Right atrium auricular region (tissue), 2 donors: ENCODE measurements at places on chromosomes 11 and 22.
A peak's percentile ranks its signal among the peaks of the same experiment; 100 is the strongest.

- H3K4me3 ChIP-seq = no peak overlapping the region
- no peak overlapping the region for H3K27ac ChIP-seq
- H3K36me3 ChIP-seq = no peaks in the 10 kb centered on the region
- peaks cover 10% of the 10 kb centered on the region for H3K4me1 ChIP-seq
Observed at GRCh38 chr11:8164746-8165145, 4.1 kb downstream of the RIC3 start.

GRCh38 chr11:83449338-83449913, 163.3 kb upstream of the CCDC90B start:
- H3K36me3 ChIP-seq = no peaks in the 10 kb centered on the region
- no peak overlapping the region for H3K27ac ChIP-seq
- no peak overlapping the region for H3K4me3 ChIP-seq
- no peaks in the 10 kb centered on the region for H3K27me3 ChIP-seq

DNA sequence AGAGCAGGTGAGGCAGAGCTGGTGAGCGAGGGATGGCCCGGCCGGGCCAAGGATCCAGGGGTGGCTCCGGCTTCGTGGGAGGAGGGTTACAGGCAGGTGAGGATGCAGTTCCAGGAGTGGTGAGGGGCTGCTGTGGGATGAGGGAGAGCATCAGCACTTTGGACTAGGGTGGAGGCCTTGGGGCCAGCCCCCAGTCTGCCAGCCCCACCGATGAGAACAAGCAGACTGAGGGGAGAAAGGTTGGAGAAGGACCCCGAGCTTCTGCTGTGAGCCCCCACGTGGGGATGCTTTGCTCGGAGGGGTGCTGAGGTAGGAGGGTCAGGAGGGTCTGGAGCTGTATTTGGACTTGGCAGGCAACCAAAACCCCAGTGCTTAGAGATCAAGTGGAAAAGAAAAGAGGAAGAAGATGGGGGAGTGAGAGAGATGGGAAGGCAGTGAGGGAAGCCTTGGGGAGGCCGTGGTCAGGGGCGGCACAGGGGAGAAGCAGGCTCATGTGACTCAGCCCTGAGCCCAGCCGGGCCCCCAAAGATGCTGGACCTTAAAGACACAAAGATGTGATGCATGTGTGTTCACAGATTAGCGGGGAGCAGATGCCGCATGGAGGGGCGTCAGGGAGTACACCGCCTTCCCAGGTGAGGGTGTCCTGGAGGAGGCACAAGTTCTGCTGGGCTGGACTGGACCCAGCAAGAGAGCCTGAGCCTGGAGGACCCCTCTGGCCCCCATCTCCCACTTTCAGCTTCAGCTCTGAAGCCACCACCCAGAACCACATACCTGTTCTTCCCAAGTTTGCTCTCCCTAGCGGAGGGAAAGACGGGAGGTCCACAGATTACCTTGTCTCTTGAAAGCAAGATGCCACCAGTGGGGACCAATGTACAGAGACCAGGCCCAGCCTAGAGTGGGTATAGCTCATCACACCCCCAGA, 91.3 kb downstream of the CDKN1C start:
- H3K27ac ChIP-seq = no peak overlapping the region
- no peaks in the 10 kb centered on the region for H3K36me3 ChIP-seq
- H3K27me3 ChIP-seq = no peaks in the 10 kb centered on the region
- no peaks in the 10 kb centered on the region for H3K4me1 ChIP-seq
- DNase-seq = no peak
- H3K4me3 ChIP-seq = no peak overlapping the region

GRCh38 chr22:23212061-23213021, 32.0 kb downstream of the BCR start:
- no peak for DNase-seq
- H3K27me3 ChIP-seq = no peaks in the 10 kb centered on the region
- H3K4me3 ChIP-seq = no peak overlapping the region
- H3K4me1 ChIP-seq = no peaks in the 10 kb centered on the region

DNA sequence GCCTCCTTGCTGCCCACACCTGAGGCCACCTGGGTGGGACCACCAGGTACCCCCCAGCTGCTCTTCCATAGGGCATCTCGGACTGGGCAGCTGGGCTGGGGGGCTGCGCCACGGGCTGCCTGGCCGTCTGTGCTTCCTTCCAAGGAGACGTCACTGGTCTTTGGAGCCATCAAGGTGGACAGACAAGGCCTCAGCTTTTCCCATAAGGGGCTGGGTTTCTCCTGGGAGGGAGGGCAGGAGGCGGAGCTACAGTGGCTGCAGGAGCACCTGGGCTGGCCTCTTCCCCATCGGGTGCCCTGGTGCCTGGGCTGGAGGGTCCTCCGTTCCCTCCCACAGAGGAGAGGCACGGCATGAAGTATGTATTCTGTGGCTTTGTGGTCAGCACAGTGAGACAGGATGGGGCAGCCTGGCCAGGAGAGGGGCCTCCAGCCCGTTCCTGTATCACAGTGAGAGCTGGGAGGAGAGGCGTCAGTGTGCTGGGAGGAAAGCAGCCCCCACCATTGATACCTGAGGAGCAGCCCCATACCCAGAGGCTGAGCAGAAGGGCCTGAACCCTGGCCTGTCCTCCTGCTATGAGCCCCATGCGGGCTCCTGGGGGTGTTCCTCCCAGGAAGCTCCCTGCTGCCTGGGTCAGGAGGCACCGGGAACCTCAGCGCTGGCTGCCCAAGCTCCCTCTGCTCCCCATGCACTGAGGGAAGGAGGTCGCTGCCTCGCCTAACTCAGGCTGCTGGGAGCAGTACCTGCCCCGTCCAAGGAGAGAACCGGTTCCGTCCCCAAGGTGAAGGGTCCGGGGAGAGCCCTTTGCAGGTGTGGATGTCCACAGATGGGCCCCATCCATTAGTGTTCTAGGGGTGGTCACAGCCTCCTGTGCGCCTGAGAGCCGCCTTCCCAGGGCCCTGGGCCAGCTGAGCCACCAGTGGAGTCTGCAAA, 1075.0 kb downstream of the BRD1 start:
- H3K4me3 ChIP-seq = no peak overlapping the region
- no peak overlapping the region for H3K27ac ChIP-seq
- H3K27me3 ChIP-seq = no peaks in the 10 kb centered on the region
- no peaks in the 10 kb centered on the region for H3K4me1 ChIP-seq

DNA sequence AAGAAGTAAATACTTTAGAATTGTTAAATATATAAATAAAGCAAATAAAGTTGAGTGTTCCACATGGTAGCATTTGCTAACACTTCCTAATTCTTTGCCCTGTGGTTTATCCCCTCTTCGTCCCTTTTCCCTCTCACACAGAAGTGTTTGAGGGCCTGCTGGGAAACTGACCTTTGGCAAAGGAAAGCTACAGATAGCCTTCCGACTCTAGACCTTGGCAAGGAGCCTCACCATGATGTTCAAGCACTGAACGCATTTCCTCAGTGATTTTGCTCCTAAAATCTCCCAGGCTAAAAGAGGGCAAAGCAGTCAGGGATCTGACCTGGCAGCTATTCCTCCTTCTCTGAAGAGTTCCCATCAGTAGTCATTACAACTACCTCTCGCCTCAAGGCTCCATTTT, 52.5 kb upstream of the HORMAD2 start:
- no peak overlapping the region for H3K27ac ChIP-seq
- H3K36me3 ChIP-seq = peaks cover 52% of the 10 kb centered on the region
- no peak for DNase-seq
- no peak overlapping the region for H3K4me3 ChIP-seq
- no peaks in the 10 kb centered on the region for H3K4me1 ChIP-seq

- no peaks in the 10 kb centered on the region for H3K36me3 ChIP-seq
- no peak overlapping the region for H3K27ac ChIP-seq
- no peaks in the 10 kb centered on the region for H3K4me1 ChIP-seq
- H3K27me3 ChIP-seq = no peaks in the 10 kb centered on the region
- H3K4me3 ChIP-seq = no peak overlapping the region
Observed at GRCh38 chr11:128921793-128922192, 20.9 kb downstream of the TP53AIP1 start.

- no peak for DNase-seq
- no peak overlapping the region for H3K27ac ChIP-seq
- H3K27me3 ChIP-seq = no peaks in the 10 kb centered on the region
- no peaks in the 10 kb centered on the region for H3K4me1 ChIP-seq
- no peaks in the 10 kb centered on the region for H3K36me3 ChIP-seq
Observed at GRCh38 chr22:28428271-28428670, 251.4 kb downstream of the TTC28 start.

- H3K27me3 ChIP-seq = no peaks in the 10 kb centered on the region
- no peak overlapping the region for H3K27ac ChIP-seq
- no peak for DNase-seq
- H3K4me1 ChIP-seq = no peaks in the 10 kb centered on the region
- H3K4me3 ChIP-seq = no peak overlapping the region
Observed at GRCh38 chr22:23122216-23122957, 19.4 kb downstream of the RSPH14 start.

GRCh38 chr11:100068116-100068515, 619.0 kb upstream of the ARHGAP42 start:
- H3K4me3 ChIP-seq = no peak overlapping the region
- no peak for DNase-seq
- no peaks in the 10 kb centered on the region for H3K4me1 ChIP-seq

DNA sequence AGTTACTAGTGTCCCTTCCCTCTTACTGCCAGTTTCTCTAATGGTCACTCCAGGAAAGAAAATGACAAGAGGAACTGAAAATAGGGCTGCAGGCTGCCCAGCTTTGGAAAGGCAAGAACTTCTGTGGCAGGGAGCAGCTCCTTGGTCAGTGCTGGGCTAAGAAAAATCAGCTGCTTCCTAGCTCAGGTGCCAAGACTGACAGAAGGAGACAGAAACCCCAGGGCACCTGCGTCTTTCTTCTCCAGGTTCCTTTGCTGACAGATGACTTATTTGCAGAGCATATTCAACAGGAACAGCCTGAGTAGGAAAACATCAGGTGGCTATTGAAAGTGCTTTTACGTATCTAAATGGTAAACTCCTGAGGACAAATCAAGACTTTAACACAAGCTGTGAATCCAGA, 25.4 kb downstream of the MAML2 start:
- H3K27ac ChIP-seq = no peak overlapping the region
- H3K4me1 ChIP-seq = peaks cover 90% of the 10 kb centered on the region
- no peak overlapping the region for H3K4me3 ChIP-seq
- no peaks in the 10 kb centered on the region for H3K36me3 ChIP-seq

DNA sequence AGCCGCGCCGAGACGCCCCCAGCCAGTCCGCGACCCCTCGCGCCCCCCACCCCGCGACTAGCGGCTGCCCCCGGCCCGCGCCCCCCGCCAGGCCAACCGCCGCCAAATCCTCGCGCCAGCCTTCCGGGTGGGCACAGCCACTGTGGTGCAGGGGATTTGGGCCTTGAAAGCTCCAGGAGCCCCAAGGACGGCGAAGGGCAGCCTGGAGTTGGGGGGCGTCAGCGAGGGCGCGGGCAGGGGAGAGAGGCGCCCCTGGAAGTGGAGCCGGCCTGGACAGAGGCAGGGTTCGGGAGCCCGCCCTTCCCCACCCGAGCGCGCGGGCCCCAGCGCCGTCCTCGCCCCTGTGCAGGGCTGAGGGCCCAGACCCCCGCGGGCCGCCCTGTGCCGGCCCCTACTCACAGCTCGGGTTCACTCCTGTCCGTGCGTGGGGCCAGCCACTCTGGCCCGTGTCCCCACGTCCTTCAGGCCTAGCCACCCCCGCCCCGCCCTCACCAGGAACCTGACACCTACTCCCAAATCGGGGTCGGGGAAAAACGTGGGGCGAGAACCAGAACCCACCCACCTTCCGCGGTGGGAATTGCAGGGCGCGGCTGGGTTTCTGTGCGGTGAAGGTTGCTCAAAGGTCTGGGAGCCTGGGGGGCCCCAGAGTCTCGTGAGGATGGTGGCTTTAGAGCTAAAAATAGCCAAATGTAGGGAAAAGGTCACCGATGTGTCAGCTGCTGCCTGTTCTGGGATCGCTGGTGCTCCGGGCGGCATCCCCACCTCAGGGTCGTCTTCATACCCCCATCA, at the start of gene CPT1B:
TSS of gene CPT1B (minus strand) at position 441 of the 789 bp plus-strand sequence. CDS start 512 bp downstream, outside the sequence.
- H3K27me3 ChIP-seq = no peaks in the 10 kb centered on the region
- no peaks in the 10 kb centered on the region for H3K4me1 ChIP-seq
- H3K4me3 ChIP-seq = peak within 1 kb of the TSS; percentile 69
- no peak for DNase-seq
- peak within 1 kb of the TSS; percentile 96 for H3K27ac ChIP-seq

DNA sequence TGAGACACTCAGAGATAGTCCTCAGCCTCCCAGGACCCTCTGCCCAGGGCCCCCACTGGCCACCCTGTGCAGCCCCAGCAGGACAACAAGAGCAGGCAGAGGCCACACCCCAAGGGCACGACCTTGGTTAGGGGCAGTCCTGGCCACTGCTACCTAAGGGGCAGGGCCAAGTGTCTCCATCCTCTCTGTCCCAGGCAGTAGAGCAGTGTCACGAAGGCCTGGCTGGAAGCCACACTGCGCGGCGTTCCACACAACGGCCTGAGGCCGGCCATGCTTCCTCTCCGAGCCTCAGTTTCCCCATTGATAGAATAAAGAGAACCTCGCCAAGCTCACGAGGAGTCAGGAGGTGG, 1074.3 kb downstream of the BRD1 start:
- no peaks in the 10 kb centered on the region for H3K4me1 ChIP-seq
- no peaks in the 10 kb centered on the region for H3K36me3 ChIP-seq
- H3K27me3 ChIP-seq = no peaks in the 10 kb centered on the region
- H3K27ac ChIP-seq = no peak overlapping the region
- H3K4me3 ChIP-seq = no peak overlapping the region
- DNase-seq = peak; percentile 44

- no peaks in the 10 kb centered on the region for H3K36me3 ChIP-seq
- H3K27me3 ChIP-seq = no peaks in the 10 kb centered on the region
- no peak overlapping the region for H3K4me3 ChIP-seq
- H3K27ac ChIP-seq = no peak overlapping the region
- no peak for DNase-seq
- peaks cover 15% of the 10 kb centered on the region for H3K4me1 ChIP-seq
Observed at GRCh38 chr11:10091314-10092045, 202.5 kb downstream of the SBF2 start.

- H3K4me1 ChIP-seq = peaks cover 12% of the 10 kb centered on the region
- no peaks in the 10 kb centered on the region for H3K36me3 ChIP-seq
- no peaks in the 10 kb centered on the region for H3K27me3 ChIP-seq
- DNase-seq = no peak
Observed at GRCh38 chr11:32331098-32331497, 104.2 kb downstream of the WT1 start.

- no peak for DNase-seq
- H3K4me1 ChIP-seq = peaks cover 14% of the 10 kb centered on the region
- no peaks in the 10 kb centered on the region for H3K36me3 ChIP-seq
- no peaks in the 10 kb centered on the region for H3K27me3 ChIP-seq
Observed at GRCh38 chr11:69135420-69136363, 20.0 kb upstream of the SMIM38 start.

GRCh38 chr11:71370895-71371673, 77.1 kb downstream of the DHCR7 start:
- DNase-seq = no peak
- H3K27me3 ChIP-seq = no peaks in the 10 kb centered on the region
- H3K4me3 ChIP-seq = no peak overlapping the region

DNA sequence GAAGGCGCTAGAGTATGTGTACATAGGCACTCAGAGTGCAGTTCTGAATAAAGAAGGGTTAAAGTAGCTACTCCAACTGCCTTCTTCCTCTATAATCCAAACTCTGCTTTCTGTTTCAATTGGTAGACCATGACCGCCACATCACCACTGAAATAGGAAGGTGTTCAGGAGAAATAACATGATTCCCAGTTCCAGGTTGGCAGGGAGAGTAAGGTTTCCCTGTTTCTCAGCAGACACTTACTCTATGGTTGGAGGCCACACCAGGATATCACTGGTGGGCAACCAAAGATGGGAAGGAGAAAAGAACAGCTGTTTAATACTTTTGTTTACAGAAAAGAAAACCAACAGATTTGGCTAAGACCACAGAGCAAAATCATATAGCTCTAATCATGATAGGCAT, 37.9 kb downstream of the PAK1 start:
- H3K4me3 ChIP-seq = no peak overlapping the region
- no peaks in the 10 kb centered on the region for H3K27me3 ChIP-seq
- no peaks in the 10 kb centered on the region for H3K4me1 ChIP-seq
- H3K27ac ChIP-seq = no peak overlapping the region

- no peak for DNase-seq
- no peaks in the 10 kb centered on the region for H3K27me3 ChIP-seq
- H3K4me3 ChIP-seq = no peak overlapping the region
- no peaks in the 10 kb centered on the region for H3K4me1 ChIP-seq
Observed at GRCh38 chr11:121590772-121591404, 138.1 kb upstream of the SORL1-AS1 start.
